ENCODE measurements at places on chromosomes 3 and 15. TPM values are rescaled to one million over a fixed set of nuclear protein-coding genes. Genes with fewer than 3 reads are reported as not detected.
A peak's percentile ranks its signal among the peaks of the same experiment; 100 is the strongest.

DNA sequence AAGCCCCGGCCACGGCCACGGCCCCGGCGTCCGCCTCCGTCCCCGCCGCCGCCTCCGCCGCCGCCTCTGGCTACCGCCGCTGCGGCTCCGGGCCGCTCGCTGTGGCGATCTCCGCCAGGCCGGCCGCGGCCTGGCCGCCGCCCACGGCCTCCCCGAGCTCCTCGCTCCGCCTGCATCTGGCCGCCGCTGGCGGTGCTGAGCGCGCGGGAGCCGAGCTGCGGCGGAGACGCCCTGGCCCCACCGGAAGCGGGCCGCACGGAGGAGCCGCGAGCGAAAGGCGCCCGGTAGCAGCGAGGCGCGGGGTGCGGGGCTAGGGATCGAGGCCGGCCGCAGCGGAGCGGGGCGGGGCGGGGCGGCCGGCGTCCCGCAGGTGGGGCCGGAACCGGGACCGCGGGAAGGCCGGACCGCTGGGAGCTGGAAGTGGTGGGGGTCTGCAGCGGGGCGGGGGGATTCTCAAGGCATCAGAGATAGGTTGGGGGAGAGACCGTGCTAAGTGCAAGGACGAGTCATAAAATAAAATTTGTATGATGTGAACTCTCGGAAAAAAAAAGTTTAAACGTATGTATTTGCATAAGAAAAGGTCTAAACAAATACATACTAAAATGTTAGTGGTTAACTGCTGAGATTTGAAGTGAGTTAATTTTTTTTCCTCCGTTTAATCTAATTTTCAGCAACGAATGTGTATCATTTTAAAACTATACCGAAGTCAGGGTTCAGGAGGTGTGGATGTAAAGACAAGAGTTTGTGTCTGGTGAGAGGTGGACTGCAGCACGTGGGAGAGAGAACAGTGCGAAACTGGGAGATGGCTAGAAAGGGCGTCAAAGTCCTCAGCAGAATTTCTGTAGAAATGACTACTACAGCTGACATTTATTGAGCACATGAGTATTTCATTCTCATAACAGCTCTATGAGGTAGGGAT, at the start of gene AVEN:
AVEN (minus strand) TSS at position 334 of the 919 bp plus-strand sequence; CDS start at position 176, 158 bp downstream.
- H3K27me3 ChIP-seq: no peaks in the 10 kb centered on the region
- peak within 1 kb of the TSS; percentile 88 for H3K27ac ChIP-seq
- no peaks in the 10 kb centered on the region for H3K36me3 ChIP-seq

GRCh38 chr3:170330366-170330765, 27.1 kb upstream of the SKIL start:
- H3K36me3 ChIP-seq: no peaks in the 10 kb centered on the region
- DNase-seq: peak; percentile 56
- H3K27ac ChIP-seq: no peak overlapping the region

GRCh38 chr3:9782770-9783169, 9.5 kb downstream of the TADA3 start:
- H3K36me3 ChIP-seq: peaks cover 55% of the 10 kb centered on the region
- no peaks in the 10 kb centered on the region for H3K27me3 ChIP-seq
- no peak for DNase-seq

GRCh38 chr15:40768521-40769273, 1.1 kb upstream of the C15orf62 start:
- peaks cover 28% of the 10 kb centered on the region for H3K36me3 ChIP-seq
- H3K4me3 ChIP-seq: no peak overlapping the region
- H3K4me1 ChIP-seq: peaks cover 35% of the 10 kb centered on the region
- DNase-seq: no peak
- H3K27ac ChIP-seq: no peak overlapping the region

GRCh38 chr15:86875067-86875466, 795.4 kb downstream of the AGBL1 start:
- H3K4me3 ChIP-seq: no peak overlapping the region
- H3K27ac ChIP-seq: no peak overlapping the region
- H3K4me1 ChIP-seq: no peaks in the 10 kb centered on the region

DNA sequence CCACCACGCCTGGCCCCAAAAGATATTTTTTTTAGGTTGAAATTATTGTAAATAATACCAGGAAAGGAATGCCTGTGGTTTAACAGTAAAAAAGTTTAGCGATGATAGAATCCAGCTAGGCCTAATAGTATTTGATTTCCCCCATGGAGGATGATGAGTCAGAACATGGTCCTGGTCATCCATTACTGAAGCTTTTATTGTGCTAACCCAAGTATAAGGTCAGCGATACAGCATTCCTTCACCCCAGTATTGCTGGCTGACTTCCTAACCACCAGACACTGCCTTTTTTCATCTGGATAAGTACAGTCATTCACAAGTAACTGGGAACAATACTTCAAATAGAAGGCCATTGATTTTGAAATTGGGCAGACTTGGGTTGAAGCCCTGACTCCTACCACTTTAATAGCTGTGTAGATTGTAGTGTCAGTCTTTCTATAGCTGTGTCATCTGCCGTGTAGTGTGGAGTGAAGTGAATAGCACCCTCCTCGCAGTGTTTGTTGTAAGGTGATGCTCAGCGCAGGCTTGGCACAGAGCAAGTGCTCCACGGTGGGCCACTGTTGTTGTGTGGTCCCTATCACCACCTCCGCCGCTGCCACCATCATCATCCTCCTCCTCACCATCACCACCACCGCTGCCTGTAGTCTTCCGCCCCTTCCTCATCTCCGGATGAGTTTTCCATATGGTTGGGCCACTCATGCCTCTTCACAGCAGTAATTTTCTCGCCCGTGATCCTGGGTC, 436.0 kb upstream of the TPM1 start:
- peak overlapping the region; percentile 15 for H3K4me3 ChIP-seq
- peaks cover 43% of the 10 kb centered on the region for H3K4me1 ChIP-seq
- no peaks in the 10 kb centered on the region for H3K27me3 ChIP-seq
- H3K36me3 ChIP-seq: no peaks in the 10 kb centered on the region
- H3K27ac ChIP-seq: peak overlapping the region; percentile 80

- peak; percentile 81 for DNase-seq
- no peaks in the 10 kb centered on the region for H3K4me1 ChIP-seq
- peaks cover 9% of the 10 kb centered on the region for H3K27me3 ChIP-seq
- no peak overlapping the region for H3K27ac ChIP-seq
- H3K4me3 ChIP-seq: no peak overlapping the region
- no peaks in the 10 kb centered on the region for H3K36me3 ChIP-seq
Measured at GRCh38 chr3:127053450-127053849, 70.5 kb downstream of the PLXNA1 start.

DNA sequence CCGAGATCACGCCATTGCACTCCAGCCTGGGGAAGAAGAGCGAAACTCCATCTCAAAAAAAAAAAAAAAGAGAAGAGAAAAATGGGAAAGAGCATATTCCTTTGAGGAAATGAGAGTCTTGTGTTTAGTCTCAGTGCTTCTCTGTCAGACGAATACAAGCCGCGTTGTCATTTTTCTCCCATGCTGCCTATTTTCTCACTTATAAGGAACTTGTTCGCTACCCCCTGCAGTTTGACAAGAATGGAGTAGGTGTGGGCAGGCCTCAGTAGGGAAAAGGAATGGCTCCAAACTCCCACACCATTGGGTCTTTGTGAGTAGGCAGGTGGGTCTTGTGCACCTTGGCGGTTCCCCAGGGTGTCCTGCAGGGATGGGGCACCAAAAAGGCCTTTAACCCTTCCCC, 6.5 kb downstream of the GPR160 start:
- H3K4me1 ChIP-seq: peaks cover 2% of the 10 kb centered on the region
- H3K4me3 ChIP-seq: no peak overlapping the region
- no peak overlapping the region for H3K27ac ChIP-seq
- DNase-seq: peak; percentile 73
- no peaks in the 10 kb centered on the region for H3K36me3 ChIP-seq

DNA sequence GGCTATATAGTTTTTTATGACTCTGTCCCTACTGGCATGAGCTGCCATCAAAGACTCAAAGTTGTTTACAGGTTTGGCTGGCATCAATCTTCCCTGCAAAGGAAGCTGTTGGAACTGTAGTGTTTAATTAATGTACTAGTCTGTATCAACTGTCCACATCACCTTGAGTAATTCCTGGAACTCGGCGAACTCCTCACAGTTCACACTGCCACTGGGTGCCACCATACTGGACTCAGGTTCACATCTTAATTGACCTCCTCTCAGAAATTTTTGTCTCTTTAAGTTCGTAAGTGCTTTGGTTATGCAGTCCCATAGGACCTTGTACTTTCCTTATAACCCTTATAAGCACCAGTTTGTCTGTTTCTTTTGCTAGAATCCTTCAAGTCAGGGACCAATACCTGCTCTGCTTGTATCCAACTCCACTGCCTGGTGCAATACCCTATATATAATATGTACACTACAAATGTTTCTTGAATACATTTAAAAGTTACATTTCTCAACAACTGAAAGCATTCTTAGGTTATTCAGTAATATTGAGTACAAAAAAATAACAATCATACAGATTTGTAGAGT, 3.2 kb downstream of the HIGD1A start:
- H3K27ac ChIP-seq: no peak overlapping the region
- peaks cover 21% of the 10 kb centered on the region for H3K4me1 ChIP-seq
- H3K36me3 ChIP-seq: no peaks in the 10 kb centered on the region
- no peak for DNase-seq
- H3K4me3 ChIP-seq: no peak overlapping the region

- no peak overlapping the region for H3K27ac ChIP-seq
- H3K27me3 ChIP-seq: no peaks in the 10 kb centered on the region
- no peak overlapping the region for H3K4me3 ChIP-seq
- H3K4me1 ChIP-seq: no peaks in the 10 kb centered on the region
- DNase-seq: no peak
Measured at GRCh38 chr3:32994045-32994444, 42.6 kb downstream of the CCR4 start.

TRIM42 gene
- not detected for total RNA-seq

SLC6A20 gene
- total RNA-seq: not detected

PLAAT1 gene
- under 0.01 TPM for total RNA-seq

UACA gene
- 158 TPM for total RNA-seq

Measured in osteoblast (primary cell).